ENCODE measurements at places on chromosomes 2 and 18.

DNA sequence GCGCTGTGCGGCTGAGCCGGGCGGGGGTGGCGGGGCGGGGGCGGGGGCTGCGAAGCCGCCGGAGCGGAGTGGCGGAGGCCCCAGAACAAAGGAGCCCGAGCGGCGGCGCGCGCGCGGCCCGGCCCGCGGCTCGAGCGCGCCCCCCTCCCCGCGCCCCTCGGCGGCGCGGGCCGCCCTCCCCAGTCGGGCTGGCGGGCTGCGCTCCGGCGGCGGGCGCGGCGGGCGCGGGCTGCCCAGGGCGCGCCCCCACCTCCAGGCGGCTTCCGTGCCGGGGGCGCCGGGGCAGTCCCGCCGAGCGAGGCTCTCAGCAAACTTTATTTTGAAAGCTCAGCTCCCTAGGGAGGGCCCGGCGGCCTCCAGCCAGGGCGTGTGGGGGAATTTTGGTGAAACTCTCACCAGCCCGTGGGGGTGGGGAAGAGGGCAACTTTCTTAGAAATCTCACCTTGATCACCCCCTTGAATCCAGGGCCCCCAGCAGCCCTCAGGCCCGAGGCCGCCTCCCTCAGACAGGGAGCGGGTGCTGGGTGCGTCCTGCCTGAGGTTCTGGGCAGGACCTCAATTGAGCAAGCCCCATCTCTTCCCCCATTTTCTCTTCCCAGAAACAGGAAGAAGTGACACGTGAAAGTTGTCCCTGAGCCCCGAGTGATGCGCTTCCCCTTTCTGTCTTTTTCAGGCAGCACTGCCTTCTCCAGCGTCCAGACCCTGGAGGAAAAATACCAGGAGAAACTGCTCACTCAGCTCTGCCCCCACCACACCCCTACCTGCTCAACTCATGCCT is 786 bp downstream of the TET3 start:
- peak; percentile 76 for DNase-seq

DNA sequence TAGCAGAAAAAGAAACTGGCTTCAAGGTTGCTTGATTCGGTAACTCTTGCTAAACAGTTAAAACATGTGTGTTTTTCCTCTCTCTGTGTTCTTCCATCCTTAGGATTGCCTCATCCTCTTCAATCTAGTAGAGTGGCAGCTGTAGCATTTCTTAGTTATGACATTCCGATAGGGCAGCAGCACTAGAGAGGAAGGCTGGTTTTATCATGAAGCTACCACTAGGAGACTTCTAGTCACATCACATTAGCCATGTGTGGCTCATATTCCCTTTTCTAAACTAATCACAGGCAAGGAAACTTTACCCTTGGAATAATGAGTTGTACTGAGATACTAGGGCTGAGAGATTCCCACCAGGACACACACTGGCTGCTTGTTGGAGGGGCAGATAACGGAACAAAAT is 187.6 kb downstream of the DOK6 start:
- no peak for DNase-seq

- no peak for DNase-seq
These were observed 10.8 kb upstream of the SESTD1 start for GRCh38 chr2:179275253-179276012.

DNA sequence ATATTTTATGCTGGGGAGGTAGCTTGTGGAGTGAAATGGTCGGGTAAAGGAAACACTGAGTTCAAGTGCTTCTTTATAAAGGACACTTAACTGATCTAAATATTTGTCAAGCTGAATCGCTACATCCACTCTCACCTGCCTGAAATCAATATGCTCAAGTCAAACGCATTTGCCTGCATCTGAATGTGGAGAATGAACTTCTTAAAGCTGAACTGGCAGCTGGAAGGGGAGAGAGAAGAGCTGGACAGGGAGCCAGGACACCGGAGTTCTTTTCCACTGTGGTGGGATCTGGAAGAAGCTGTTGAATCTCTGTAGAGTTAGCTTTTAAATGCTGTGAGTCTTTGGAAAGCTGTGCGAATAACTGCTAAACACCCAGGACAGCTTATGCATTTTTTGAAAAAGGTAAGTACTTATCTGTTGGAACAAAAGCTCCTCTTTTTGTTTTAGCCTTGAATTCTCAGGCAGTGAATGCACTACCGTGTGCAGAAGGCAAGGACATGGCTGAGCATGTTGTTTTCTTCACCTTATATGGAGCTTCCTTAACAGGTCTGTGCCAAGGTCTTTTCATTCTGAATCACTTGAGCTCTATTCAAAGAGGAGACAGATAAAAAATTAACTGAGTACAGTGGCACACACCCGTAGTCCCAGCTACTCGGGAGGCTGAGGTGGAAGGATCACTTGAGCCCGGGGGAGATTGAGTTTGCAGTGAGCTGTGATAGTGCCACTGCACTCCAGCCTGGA is 74.2 kb upstream of the KLF7 start:
- DNase-seq, result no peak

GRCh38 chr2:237530472-237531433 is 35.6 kb upstream of the PRLH start:
- no peak for DNase-seq

All from stimulated activated CD4-positive, alpha-beta T cell treated with anti-CD3 and anti-CD28 coated beads, Interleukin-2, amount 100 ng/mL, for 24 hours (primary cell).